Sigmoid colon (tissue), 7 donors: ENCODE measurements at places on chromosomes 3 and 15. TPM values are rescaled to one million over a fixed set of nuclear protein-coding genes. Genes with fewer than 3 reads are reported as not detected.

GRCh38 chr15:57890351-57890750, 175.2 kb downstream of the ALDH1A2 start:
- H3K4me3 ChIP-seq: no peak overlapping the region
- DNase-seq: no peak
- no peak overlapping the region for H3K27ac ChIP-seq
- H3K4me1 ChIP-seq: no peaks in the 10 kb centered on the region

DNA sequence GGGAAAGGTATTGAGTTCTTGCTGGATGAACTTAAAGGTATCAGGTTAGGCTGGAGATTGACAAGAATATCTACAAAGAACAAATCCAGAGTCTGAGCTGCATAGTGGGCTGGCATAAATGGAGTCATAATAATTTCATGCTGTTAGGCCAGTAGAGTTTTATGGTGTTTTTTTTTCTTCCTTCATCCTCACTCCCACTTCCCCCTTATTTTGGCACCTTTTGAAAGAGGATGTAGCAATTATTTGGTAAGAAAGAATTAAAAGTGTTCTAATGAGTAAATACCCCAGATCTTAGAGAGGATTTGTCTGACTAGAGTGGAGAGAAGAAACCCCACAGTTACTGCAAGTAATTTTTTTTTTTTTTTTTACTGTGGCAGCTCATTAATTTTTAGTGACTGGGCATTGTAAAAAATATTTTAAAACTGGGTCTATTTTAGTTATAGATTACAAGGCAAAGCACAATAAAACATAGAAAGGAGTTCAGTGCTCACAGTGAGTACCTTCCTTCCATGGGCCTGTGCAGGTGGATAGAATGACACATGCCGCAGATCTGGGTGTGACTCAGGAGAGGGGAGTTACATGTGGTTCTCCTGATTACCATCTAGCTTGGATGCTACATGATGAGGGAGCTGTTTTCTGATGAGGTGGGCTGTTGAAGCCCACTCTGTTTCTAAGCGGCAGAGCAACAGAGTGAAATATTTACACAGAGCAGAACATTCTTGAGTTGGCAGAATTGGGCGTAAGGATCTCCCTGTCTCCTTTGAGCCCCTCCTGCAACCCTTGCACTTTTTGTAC, 5.3 kb downstream of the EDEM1 start:
- no peaks in the 10 kb centered on the region for H3K36me3 ChIP-seq
- DNase-seq: no peak
- no peak overlapping the region for H3K4me3 ChIP-seq

DNA sequence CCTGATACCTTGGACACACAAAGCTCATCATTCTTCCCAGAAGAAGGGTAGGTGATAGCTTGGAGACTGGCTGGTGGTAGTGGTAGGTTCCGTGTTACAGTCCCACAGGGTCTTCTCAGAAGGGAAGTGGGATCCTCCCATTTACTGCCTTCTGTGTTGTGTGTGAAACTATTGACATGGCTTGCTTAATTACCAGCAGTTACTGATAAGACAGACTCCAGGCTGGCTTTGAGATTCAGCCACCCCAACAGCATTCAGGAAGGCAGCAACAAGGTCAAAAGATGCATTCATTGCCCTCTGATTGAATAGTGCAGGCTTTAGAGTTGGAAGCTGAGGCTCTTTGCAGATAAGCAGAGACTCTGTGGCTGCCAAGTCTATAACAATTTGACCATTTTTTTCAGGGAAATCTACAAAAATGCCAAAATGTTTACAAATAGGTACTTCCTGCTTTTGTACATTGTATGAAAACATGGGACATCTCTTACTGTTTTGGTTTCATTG, 7.7 kb downstream of the ARNT2 start:
- DNase-seq: no peak
- no peaks in the 10 kb centered on the region for H3K27me3 ChIP-seq
- H3K4me3 ChIP-seq: no peak overlapping the region
- no peak overlapping the region for H3K27ac ChIP-seq
- H3K36me3 ChIP-seq: no peaks in the 10 kb centered on the region

DNA sequence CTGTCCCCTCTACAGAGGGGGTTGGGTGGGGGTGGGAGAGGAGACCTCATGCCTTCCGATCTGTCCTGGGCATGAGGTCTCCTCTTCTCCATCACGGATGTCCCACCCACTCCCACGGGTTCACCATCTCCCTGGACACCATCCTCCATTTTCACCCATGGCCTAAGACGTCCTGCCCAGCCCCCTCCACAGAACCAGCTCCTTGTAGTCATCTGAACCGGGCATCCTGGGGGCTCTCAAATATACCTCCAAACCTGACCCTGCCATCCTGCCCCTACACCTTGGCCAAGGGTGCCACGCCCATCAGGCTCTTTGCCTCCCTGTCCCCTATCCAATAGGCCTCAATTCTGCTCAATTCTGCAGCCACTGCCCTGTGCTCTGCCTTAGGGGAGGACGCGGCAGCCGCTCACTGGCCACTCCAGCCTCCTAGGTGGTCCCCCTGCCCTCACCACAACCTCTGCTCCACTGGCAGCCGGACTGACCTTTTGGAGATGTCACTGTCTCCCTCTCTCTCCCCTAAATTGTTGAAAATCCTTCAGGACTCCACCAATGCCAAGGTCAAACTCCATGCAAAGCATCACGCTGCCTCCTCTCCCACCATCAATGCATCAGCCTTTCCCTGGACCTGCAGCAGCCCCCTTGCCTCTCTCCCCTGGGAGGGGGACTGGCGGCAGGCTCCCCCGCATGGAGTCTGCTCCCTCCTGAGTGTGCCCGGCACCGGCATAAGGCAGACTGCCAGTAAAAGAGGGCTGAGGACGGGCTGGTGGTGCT, 9.4 kb upstream of the ANPEP start:
- H3K27ac ChIP-seq: no peak overlapping the region
- no peak overlapping the region for H3K4me3 ChIP-seq
- DNase-seq: no peak
- H3K4me1 ChIP-seq: peaks cover 14% of the 10 kb centered on the region

Gene GPR160
- polyA plus RNA-seq: 93.7 TPM

DNA sequence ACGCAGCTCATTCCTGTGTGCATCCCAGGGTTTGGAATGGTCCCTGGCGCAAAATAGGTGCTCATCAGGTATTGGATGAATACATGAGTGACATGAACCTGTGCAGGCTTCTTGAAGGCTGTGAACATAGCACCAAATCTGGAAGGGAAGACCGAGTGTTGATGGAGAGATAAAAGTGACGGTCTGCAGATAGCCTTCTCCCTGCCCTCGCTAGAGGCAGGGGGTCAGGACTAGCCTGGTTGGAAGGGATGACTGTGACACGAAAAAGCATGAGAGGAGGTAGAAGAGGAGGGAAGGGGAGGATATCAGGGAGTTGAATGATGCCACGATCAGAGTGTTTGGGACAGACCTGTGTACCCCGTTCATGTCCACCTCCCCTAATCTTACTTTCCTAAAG, 267.1 kb downstream of the XXYLT1 start:
- no peak for DNase-seq
- no peaks in the 10 kb centered on the region for H3K27me3 ChIP-seq
- no peak overlapping the region for H3K27ac ChIP-seq
- H3K4me1 ChIP-seq: no peaks in the 10 kb centered on the region
- no peak overlapping the region for H3K4me3 ChIP-seq
- no peaks in the 10 kb centered on the region for H3K36me3 ChIP-seq

Gene NAALADL2
- polyA plus RNA-seq: 0.46 TPM

Gene ECE2
- not detected for polyA plus RNA-seq

Gene FBXO40
- polyA plus RNA-seq: under 0.01 TPM

Gene CAV3
- polyA plus RNA-seq: not detected

- no peak for DNase-seq
- no peaks in the 10 kb centered on the region for H3K27me3 ChIP-seq
- no peaks in the 10 kb centered on the region for H3K36me3 ChIP-seq
Observed at GRCh38 chr3:170644711-170645110, 58.8 kb upstream of the SLC7A14 start.

Gene RAB6B
- 19.7 TPM for polyA plus RNA-seq

DNA sequence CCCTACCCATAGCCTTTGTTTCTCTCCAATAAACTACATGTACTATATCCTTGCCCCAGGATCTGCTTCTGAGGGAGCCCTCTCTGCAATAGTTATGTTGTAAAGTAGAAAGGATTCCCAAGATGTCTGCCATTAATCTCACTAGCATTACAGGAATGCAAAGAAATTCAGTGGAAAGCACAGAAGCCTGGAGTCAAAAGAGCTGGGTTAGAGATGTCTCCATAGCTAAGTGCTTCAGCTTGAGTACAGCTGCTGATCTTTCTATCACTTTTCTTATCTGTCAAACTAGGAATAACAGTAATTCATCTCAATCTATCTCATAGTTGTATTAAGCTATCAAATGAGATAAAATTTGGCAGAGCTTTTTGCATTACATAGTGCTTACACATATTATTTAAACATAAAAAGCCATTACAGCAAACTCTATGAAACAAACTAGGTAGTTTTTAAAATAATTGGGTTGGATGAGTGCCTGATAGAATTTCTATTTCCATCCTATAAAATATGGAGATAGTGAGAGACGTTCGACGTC, 799.5 kb upstream of the SEMA6D start:
- DNase-seq: no peak
- no peaks in the 10 kb centered on the region for H3K36me3 ChIP-seq
- peaks cover 12% of the 10 kb centered on the region for H3K4me1 ChIP-seq
- H3K27me3 ChIP-seq: no peaks in the 10 kb centered on the region

DNA sequence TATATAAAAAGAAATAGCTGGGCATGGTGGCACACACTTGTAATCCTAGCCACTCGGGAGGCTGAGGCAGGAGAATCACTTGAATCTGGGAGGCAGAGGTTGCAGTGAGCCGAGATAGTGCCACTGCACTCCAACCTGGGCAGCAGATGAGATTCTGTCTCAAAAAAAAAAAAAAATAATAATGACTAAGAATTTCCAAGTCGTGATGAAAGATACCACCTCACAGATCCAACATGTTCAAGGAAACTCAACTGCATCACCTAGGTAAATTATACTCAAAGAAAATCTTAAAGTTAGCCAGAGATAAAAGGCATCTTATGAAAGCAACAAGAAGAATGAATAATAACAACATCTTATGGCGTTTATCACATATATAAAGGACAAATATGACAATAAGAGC, 50.1 kb downstream of the DOCK3 start:
- no peak overlapping the region for H3K27ac ChIP-seq
- no peaks in the 10 kb centered on the region for H3K27me3 ChIP-seq
- no peak overlapping the region for H3K4me3 ChIP-seq
- no peaks in the 10 kb centered on the region for H3K36me3 ChIP-seq
- H3K4me1 ChIP-seq: no peaks in the 10 kb centered on the region

- H3K36me3 ChIP-seq: no peaks in the 10 kb centered on the region
- DNase-seq: no peak
- no peak overlapping the region for H3K4me3 ChIP-seq
- peak overlapping the region; percentile 22 for H3K27ac ChIP-seq
- no peaks in the 10 kb centered on the region for H3K27me3 ChIP-seq
- H3K4me1 ChIP-seq: no peaks in the 10 kb centered on the region
Observed at GRCh38 chr3:71345429-71346040, 238.0 kb downstream of the FOXP1 start.

DNA sequence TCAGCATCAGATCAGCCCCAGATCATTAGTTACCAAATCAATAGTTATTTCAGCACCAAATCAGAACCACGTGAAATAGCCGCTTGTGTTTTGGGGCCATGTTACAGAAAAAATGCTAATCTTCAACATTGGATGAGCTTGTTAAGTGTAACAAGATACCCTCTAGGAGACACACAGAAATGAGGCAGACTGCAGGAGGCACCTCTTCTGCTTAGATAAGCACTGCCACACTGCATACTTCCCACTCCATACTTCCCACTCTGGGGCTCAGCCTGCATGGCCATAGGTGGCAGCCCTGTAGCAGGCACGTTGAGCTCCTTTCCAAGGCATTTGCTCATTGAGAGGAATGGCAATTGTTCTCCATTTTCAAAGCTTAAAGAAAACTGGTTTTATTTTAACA, 73.3 kb downstream of the CHCHD6 start:
- no peak overlapping the region for H3K4me3 ChIP-seq
- no peaks in the 10 kb centered on the region for H3K27me3 ChIP-seq
- no peaks in the 10 kb centered on the region for H3K4me1 ChIP-seq
- no peaks in the 10 kb centered on the region for H3K36me3 ChIP-seq

Gene TEX264
- 79.7 TPM for polyA plus RNA-seq

DNA sequence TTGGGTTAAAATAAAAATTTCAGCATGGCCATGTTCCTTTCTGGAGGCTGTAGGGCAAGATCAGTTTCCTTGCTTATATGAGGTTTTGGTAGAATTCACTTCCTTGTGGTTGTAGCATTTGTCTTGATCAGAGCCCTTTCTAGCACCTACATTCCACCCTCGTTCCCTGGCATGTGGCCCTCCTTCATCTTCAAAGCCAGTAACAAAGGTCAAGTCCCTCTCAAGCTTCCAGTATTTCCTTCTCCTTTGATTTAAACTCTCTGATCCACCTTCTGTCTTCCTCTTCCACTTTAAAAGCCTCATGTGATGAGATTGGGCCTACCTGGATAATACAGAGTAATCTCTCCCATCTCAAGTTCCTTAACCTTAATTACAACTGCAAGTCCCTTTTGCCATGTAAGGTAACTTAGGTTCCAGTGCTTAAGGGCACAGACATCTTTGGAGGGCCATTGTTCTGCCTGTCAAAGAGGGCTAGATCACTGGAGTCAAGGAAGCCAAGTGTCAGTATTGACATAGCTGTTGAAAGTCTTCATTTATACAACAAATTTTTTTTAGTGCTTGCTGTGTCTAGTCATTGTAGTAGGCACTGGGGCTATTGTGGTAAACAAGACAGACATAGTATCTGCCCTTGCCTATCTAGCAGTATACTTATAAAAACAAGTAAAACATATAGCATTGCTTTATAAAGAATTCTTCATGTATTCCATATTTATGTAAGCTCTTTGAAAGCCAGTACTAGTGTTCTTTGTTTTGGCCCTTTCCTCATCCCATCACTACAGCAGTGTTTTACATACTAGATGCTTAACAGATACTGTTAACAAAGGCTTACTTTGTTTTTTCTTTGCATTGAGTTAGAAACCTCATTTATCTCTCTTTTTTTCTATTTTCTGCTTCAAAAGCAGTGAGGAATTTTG, 40.7 kb downstream of the GLCE start:
- no peaks in the 10 kb centered on the region for H3K4me1 ChIP-seq
- no peaks in the 10 kb centered on the region for H3K27me3 ChIP-seq
- DNase-seq: no peak
- H3K27ac ChIP-seq: no peak overlapping the region
- H3K4me3 ChIP-seq: no peak overlapping the region
